Tibial nerve (tissue), 4 donors: ENCODE measurements at places on chromosomes 11 and 22. TPM values are rescaled to one million over a fixed set of nuclear protein-coding genes. Genes with fewer than 3 reads are reported as not detected.

DNA sequence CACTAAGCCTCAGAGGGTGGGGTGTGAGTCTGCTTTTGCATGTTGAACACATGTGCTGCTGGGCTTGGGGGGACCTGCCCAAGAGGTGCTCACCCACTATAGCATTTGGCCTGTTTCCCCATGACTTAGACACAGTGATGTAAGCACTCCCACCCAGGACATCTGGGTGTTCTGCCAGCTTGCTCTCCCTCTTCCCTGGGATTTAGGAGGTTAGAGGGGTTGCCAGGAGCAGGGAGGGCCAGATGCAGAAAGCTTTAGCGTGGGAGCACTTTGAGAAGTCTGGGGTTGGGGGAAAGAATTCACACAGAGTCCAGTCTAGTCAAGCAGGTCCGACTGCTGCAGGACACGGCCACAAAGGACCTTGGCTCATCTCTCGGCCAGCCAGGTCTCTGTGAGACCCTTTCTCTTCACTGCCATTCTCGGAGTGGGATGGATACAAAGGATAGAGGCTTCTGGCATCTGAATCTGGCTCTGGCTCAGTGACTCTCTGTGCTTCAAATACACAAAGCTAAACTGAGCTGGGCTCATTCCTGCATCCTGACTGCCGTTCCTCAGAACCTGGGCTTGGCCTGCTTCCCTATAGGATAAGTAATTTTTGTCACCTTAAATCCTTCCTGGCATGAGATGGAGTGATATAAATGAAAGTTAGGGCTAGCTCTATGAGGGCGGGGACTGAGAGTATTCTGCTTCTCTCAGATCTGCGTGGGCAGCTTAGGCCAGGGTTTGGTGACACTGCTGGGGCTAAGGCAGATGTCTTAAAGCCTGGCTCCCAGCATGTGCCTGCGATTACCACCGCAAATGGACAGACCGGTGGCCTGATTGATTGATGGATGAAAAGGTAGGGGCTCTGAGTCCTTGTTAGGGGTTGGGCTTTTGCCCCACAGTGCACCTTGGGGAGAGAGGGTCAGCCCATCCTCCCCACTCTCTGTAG lies 14.5 kb downstream of the USP2 start:
- no peak for DNase-seq

DNA sequence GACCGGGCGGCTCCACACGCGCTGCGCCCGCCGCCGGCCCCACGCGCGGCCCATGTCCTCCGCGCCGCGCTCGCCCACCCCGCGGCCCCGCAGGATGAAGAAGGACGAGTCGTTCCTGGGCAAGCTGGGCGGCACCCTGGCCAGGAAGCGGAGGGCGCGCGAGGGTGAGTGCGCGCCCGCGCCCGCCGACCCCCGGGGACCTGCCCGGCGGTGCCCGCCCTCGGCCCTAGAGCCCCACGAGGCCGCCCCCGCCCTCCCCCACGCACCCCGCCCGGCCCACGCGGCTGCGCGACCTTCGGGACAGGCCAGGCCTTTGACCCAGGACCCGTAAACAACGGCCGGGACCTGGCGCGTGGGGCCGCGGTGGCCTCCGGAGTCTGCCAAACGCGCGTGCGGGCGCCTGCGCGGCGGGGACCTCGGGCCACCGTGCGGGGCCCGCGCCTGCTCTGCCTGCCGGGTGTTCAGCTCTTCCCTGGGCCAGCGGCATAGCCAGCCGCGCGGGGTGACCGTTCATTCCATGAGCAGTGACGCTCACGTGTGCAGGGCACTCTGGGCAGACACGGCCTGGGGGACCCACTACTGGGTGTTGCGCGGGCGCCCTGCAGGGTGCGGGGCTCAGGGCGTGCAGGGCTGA lies at the start of gene PARVB:
Gene PARVB, plus strand, starts transcription at position 15 of the 634 bp plus-strand sequence. Its CDS starts 38 bp downstream, at position 53.
- no peak for DNase-seq

DNA sequence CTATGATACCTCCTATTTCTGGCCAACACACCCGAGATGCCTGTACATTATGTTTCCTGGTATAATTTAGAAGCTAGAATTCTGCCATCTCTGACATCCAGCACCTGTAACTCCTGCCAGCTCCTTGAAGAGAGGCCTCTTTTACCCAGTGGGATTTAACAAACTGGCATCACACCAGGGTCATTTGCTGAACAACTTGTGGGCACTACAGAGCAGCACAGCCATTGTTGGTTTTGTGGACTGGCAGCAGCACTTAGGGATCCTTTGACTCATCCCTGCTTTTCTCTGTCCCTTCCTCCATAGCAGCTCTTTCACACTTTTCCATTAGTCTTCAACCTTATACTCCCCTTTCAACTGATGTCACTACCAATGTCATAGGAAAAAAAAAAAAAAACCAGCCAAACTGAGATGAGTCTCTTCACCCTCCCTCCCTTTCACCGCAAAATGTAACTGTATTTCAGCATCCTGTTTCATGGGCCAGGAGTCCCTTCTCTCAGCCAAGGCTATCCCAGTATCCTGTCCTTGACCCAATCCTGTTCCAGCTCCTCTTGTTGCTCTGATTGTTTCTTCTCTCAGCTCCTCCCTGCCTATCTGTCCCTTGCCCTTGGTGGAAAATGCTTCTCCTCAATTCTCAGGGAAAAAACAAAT lies 68.7 kb downstream of the PPFIBP2 start:
- DNase-seq: peak; percentile 31

The PIH1D2 gene
- total RNA-seq: 7.2 TPM

- DNase-seq: no peak
These were observed 12.6 kb downstream of the KCNQ1OT1 start for GRCh38 chr11:2687223-2687530.

The OR4C46 gene
- not detected for total RNA-seq
